ENCODE measurements at places on chromosomes 4 and X.

DNA sequence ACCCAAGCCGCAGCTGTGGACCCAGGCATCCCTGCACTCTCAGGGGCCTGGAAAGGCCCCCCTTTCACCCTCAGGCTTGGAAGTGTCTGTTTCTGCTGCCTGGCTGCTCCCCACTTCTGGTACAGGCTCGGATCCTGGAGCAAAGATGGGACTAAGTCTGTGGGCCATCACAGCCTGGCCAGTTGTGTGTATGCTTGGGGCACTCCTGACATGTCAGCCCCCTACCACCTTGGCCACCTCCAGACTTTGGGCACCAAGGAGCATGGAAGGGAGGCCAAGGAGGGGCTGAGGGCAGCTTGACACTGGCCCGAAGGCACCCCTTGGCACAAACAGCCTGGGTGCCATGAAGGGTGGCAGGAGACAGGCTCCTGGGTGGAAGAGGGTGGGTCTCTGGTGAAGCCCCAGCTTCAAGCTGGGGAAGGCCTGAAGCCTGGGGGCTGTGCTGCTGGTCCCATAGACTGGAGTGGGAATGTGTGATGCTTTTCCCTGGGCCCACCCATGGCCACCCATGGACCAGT, 799.4 kb upstream of the AGA start:
- DNase-seq = no peak

DNA sequence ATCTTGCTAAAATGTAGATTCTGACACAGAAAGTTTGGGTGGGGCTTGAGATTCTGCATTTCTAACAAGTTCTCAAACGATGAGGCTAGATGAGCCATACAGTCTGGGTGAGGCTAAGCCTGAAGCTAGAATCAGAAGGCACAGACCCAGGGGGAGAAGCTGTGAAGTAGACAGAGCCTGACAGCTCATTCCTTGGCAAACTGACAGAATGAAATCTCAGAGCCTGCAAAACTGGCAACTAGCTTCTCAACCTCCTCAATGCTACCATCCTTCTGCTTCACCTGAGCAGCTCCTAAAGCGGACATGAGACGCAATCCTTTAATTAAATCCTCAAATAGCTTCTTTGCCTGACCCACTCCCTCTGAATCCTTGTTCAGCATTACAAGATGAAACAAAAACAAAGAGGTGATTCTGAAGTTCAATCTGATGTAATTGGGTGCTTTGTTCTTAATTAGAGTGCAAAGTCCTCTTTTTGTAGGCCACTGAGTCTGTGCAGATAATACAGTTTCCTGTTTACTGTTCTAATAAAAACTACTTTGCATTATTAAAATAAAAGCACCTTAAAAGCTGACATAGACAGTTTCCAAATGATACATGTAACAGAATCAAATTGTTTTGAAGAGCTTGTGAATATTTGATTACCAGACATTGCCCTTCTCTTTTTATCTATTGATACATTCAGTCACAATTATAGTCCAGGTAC, 71.0 kb upstream of the BMP2K start:
- DNase-seq = no peak

- DNase-seq = no peak
Measured at GRCh38 chr4:146763560-146763959, 124.9 kb downstream of the POU4F2 start.

DNA sequence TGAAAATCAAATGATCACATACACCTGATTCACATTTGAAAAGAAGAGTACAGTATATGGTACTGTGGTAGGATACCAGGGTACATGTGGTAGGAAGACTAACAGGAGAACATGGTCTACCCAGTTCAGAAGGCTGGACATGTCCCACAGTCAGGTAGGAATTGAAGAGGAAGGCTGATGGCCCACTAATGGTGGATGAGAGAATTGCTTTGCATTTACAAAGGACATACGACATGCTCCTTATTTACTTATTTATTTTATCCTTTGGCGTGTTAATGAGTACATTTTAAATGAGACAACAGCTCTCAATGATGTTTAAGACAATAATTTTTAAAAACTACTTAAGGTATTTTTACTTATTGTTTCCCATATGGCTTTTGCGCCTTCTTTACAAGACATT, 106.7 kb upstream of the BMP2K start:
- no peak for DNase-seq

DNA sequence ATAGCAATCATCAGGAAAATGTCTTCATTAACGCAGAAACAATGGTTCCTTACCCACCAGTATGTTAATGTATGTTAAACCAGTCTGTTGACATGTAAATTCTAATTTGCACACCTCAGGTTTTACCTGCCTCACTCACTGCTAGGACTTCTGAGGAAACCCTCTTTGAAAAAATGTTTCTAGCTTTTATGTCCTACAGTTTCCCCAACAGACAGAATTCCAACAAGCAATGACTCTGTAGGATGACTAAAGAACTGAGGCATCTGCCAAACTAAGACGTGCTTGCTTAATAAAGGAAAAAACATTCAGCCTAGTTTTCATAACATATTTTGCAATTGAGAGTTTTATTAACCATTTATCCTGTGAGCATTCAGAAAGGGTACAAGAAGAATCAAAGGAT, 20.6 kb upstream of the SOX3 start:
- DNase-seq = no peak

- no peak for DNase-seq
Measured at GRCh38 chrX:19237901-19238300, 105.8 kb upstream of the PDHA1 start.

DNA sequence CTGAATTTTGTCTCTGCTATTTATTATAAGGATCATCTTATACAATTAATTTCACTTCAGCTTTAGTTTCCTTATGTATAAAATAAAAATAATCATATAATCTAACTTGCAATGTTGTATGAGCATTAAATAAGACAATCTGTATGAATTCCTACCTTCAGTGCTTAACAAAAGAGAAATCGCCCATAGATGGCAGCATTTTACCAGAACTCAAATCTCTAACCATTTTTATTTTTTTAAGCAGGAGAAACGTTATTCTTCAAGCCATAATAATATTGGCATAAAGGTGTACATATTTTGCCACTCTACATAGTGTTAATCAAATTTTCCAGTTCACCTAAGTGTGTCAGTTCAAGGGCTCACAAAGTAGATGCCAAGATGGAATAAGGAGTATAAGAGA, 78.8 kb downstream of the TMEM47 start:
- no peak for DNase-seq

DNA sequence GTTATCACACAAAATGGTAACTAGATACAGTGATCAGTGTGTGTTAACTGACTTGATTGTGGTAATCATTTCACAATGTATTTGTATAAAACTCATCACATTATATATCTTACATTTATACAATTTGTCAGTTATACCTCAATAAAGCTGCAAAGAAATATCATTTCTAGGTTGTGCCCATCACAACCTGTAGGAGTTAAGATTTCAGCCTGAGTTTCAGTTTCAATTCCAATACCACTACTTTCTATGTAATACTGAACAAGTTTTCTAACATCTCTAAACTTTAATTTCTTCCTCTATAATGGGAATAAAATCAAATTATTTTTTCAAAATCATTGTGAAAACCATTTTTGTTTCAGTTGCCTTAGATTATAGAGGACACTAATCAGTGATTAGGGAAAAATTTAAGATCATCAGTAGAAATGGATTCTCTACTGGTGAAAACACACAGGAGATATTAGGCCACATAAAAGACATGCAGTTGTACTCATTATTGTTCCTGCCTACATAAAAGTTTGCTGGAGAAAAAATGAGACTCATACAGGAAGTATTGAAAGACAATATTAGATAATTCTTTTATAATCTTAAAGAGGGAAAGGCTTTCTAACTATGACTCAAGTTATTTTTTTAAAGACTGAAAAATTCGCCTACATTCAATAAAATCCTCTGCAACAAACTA, 18.4 kb upstream of the TBC1D1 start:
- no peak for DNase-seq

- DNase-seq = no peak
Measured at GRCh38 chr4:188428935-188429334, 289.7 kb downstream of the TRIML1 start.

GRCh38 chr4:30943356-30943755, 223.2 kb downstream of the PCDH7 start:
- DNase-seq = no peak

DNA sequence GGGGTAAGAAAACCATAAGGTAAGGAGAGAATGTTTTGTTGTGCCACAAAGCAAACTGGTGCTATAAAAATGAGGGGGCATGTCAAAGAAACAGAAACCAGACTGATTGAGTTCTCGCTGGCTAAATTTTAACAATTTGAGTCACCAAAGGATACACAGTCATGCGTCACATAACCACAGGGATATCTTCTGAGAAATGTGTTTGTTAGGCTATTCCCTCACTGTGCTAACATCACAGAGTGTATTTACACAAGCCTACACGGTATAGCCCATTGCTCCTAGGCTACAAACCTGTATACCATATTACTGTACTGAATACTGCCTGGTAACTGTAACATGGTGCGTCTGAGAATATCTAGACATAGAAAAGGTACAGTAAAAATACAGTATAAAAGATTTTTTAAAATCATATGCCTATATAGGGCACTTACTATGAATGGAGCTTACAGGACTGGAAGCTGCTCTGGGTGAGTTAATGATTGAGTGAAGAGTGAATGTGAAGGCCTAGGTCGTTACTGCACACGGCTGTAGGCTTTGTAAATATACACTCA, 50.1 kb downstream of the FBXW7 start:
- no peak for DNase-seq

GRCh38 chr4:86032476-86033022, 327.3 kb downstream of the MAPK10 start:
- DNase-seq = no peak

DNA sequence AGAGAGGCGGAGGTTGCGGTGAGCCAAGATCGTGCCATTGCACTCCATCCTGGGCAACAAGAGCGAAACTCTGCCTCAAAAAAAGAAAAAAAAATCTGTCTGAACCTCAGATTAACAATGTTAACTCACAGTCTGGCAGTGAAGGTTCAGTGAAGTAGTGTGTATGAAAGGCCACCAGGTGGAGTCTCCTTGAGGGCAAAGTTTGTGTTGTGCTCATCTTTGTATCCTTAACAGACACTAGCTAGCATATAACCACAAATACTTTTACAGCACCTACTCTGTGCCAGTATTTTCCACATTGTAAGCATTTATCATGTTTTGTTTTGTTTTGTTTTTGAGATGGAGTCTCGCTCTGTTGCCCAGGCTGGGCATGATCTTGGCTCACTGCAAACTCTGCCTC, 46.0 kb upstream of the MGST2 start:
- DNase-seq = no peak

DNA sequence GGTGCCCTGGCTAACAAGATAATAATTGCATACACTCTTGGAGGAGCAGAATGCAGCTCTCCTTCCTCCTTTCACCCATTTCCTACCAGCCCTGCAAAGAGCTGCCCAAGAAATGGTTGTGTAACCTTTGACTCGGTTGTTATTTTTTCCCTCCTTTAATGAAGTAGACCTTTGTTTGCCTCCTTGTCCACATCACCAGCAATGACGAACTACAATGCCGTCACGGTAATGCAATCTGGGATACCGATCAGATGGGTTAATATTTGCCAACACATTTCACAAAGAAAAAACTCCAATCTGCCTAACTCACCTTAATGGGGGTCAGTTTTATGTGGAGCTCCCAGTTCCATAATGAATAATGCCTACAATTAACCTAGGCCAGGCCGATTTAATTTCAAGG, 32.0 kb downstream of the GPRIN3 start:
- DNase-seq = no peak

DNA sequence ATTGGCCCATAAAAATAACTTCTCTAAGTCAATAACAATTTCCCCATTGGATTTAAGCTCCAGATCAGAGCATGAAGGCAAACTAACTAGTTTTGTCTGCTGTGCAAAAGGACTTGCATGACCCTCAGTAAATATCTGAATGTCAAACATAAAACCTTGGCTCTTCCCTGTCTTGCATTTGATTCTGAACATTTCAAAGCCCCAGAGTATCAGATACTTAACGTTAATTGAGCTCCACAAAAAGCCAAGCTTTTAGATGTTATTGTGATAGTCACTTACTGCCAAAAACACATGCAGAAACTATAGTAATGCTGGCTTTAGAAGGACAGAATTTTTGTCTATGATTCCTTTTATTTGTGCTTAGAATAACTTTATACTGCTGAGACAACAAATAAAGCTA, 664.2 kb downstream of the ADGRL3 start:
- DNase-seq = no peak

DNA sequence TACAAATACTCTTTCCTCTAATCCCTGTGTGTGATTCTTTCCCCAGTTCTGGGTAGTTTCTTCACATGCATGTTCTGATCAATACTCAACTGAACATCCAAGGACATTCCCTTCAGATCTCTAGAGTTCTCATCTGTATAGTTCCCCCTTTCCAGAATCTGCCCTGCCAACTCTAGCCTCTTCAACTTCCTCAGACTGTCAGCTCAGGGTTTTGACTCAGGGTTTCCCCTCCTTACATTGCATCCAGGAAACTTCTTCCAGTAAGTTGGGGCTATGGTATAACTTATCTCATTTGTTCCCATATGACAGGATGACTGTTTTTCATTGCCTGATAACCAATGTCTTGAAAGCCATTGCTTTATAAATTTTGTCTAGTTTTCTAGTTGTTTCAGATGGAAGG, 14.2 kb upstream of the ANKRD17 start:
- DNase-seq = no peak

- DNase-seq = no peak
Measured at GRCh38 chr4:38818441-38818976, 13.9 kb upstream of the TLR1 start.

- DNase-seq = peak; percentile 76
Measured at GRCh38 chrX:155070975-155071693, at the start of the genes BRCC3, CMC4 and MTCP1. TSS of gene BRCC3 (plus strand) at chrX:155071508. CDS start at chrX:155071528, 20 bp downstream. TSS of gene CMC4 (minus strand) at chrX:155071136. CDS start at chrX:155064023, 7,113 bp downstream. TSS of gene MTCP1 (minus strand) at chrX:155071136. CDS start at chrX:155066010, 5,126 bp downstream.

- DNase-seq = no peak
Measured at GRCh38 chrX:152619897-152620296, 17.8 kb upstream of the GABRQ start.

DNA sequence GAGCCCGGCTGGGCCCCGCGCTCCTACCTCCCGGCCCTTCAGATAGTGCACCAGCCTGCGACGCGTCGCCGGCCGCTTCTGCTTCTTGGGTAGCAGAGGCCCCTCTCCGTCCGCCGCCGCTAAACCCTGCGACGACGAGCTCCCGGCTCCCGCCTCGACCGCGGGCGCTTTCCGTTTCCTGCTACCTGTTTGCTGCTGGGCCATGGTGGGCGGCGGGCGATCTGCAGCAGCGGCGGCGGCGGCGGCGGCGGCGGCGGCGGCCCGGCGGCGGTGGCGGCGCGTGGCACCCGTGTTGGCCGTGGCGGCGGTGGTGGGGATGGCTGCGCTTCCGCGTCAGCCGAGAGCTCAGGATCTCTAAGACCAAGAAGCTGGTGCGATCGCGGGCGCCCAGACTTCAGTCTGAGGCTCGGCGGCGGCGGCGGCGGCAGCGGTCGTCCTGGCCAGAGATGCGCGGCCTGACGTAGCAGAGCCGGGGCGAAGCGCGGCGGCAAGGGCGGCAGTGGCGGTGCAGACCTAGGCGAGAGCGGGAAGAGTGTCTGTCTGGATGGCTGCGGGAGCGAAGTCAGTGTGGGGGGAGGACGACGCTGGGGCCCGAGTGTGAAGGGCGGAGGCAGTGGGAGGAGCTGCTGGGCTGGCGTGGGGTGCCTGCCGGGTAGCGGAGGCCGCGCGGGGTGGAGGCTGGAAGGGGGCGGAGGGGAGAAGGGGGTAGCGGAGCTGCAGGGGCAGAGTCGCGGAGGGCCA, at the start of gene DCAF12L2:
Gene DCAF12L2 (minus strand): TSS at position 569 of the 741 bp plus-strand sequence. CDS start 365 bp downstream, at position 204.
- no peak for DNase-seq

GRCh38 chr4:112361181-112361791, 64.1 kb downstream of the ALPK1 start:
- DNase-seq = no peak
